Esophagus mucosa (tissue), 1 donor: ENCODE measurements at places on chromosomes 5 and 9.
A peak's percentile ranks its signal among the peaks of the same experiment; 100 is the strongest.

DNA sequence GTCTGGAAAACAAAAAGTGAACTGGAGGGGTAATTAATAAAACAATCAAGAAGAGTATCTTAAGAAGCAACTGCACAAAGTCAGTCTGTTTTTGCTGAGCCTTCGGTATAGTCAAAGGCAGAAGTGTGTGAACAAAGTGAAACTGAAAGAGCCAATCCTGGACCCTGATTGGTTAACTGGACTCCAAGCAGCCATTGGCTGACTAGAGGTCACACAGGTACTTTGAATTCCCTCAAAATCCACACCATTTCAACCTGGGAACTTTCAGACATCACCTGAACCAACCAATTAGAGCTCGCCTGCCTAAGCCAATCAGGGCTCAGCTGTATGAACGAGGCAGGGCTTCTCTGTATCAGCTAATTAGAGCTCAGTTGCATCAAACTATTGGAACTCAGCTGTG is 286.7 kb downstream of the TLE4 start:
- ATAC-seq, result no peak

GRCh38 chr9:135602789-135603481 is 36.4 kb downstream of the GLT6D1 start:
- peak; percentile 41 for ATAC-seq

- no peak for ATAC-seq
Measured at GRCh38 chr5:57325678-57326397, 152.0 kb downstream of the GPBP1 start.

DNA sequence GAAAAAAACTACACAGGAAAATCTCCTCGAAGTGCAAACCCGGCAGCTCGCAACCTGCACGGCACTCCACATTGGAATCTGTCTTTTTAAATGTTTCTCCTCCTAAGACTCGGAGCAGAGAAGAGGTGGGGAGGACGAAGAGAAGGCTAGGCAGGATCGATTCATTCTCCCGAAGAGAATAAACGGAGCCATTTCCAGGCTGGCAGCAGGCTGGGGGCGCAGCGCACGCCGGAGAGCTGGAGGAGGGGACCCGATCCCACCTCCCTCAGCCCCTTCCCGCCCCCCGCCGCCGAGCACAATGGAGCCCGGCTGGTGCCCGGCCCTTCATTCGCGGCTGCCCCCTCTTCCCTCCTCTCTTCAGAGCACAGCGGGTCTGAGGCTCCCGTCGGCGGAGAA is 628 bp downstream of the HOMER1 start:
- ATAC-seq, result no peak

GRCh38 chr9:89807101-89807395 is 202.2 kb downstream of the GADD45G start:
- ATAC-seq, result no peak
